Fibroblast of skin of scalp (primary cell): ENCODE measurements at places on chromosomes 5 and 9.

GRCh38 chr9:87237336-87237735, 260.3 kb upstream of the DAPK1 start:
- peak; percentile 71 for DNase-seq

GRCh38 chr9:89961616-89962341, 357.0 kb downstream of the GADD45G start:
- peak; percentile 70 for DNase-seq

DNA sequence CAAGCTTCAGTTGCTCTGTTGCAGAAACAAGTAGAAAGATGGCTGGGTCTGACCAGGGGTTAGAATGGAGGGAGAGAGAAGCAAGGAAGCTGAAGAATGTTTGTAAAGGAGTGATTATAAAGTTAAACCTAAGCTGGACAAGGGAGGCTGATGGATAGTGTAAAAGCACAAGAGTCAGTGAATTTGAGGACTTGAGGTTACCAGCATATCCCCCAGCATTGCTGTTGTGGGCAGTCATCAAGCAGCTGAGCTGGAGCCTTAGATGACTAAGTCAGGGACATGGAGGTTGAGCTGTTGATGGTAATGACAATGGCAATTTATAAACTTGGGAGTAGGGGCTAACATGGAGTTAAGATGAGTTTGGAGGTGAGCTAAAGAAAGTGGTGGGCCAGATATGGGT, 131.5 kb downstream of the ERCC6L2 start:
- peak; percentile 36 for DNase-seq

- DNase-seq = no peak
These were observed 61.4 kb downstream of the SLC1A3 start for GRCh38 chr5:36667824-36668223.

- DNase-seq = no peak
These were observed 58.9 kb upstream of the RXRA start for GRCh38 chr9:134267305-134267880.

DNA sequence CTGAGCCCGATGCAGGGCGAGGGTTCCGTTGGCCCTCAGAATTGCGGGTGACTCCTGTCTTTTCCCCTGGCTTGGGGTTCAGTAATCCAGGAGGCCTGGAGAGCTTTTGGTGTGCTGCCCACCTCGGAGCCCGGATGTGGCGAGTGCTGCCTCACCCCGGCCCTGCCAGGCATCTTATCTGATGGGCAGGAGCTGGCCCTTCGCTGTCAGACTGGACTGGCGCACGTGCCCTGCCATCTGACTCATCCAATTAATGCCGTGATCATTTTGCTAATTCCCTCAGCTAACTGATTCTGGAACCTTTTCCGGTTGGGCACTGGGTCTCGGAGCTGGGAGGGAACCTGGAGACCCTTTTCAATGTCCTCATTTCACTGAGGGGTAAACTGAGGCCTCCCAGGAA, 34.6 kb downstream of the RXRA start:
- DNase-seq = no peak

- no peak for DNase-seq
These were observed 12.7 kb downstream of the PRRT1B start for GRCh38 chr9:131557855-131558548.

GRCh38 chr9:80030801-80031200, 459.0 kb downstream of the TLE4 start:
- DNase-seq = peak; percentile 70

DNA sequence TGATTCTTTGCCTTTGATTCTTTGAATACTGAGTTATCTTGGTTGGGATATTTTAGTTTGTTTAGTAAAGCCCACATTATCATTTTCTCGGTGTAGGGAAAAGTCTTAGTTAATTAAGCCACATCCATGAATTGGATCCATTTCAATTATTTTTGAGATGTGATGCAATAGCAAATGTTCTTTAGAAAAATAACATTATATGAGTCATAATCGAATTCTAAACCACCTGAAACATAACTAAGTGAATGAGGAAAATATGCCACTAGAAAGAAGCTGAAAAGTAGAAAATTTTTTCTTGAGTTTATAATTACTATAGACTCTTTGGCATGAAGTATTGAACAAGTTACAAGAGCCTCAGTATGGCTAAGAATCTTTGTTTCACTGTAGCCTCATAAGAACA, 17.5 kb upstream of the CCDC192 start:
- no peak for DNase-seq

- DNase-seq = no peak
These were observed 33.3 kb downstream of the RICTOR start for GRCh38 chr5:39040875-39041274.

- no peak for DNase-seq
These were observed 6.9 kb downstream of the NR4A3 start for GRCh38 chr9:99828417-99829176.

GRCh38 chr9:112623198-112623597, 94.7 kb downstream of the INIP start:
- DNase-seq = no peak

DNA sequence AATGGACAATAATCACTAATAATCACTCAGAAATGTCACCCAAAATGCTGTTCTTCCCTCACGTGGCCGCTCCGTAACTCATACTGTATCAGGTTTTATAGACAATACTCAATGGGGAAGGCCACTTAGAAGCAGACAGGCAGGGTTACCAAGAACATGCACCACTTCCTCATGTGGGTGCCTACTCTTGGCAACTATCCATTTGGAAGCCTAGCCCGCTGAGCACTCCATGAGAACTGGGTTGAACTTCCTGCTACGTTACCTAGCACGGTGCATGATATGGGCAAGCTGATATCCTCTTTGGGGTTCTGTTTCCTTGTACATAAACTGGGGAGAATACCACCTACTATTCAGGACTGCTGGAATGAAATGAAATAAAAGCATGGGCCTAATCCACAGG, 14.3 kb downstream of the DAP start:
- DNase-seq = no peak

DNA sequence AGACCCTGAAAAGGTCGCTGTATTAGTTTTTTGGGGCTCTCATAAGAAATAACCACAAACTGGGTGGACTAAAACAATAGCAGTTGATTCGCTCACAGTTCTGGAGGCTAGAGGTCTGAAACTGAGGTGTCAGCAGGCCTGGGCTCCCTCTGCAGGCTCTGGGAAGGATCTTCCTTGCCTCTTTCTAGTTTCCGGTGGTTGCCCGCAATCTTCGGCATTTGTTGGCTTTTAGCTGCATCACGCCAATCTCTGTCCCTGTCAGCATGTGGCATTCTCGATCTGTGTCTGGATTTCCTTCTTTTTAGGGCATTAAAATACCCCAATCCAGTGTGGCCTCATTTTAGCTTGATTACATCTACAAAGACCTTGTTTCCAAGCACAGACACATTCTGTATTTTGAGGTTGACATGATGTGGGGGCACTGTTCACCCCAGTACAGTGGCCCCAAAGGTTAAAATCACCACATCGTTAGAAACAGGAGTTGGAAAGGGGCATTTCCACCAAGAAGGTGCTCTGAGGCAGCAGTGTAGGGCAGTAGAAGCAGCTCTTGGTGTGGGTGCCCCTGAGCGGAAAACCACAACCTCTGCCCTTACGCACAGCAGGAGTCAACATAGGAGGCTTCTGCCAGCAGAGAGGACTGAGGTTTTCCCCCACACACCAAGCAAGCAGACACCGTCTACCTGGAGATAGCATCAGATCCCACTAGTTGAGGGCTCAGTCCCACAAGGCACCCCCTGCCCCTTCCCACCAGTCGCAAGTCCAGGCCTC, 13.5 kb downstream of the ZNF79 start:
- no peak for DNase-seq

GRCh38 chr5:80237243-80237642, 18.6 kb downstream of the SERINC5 start:
- DNase-seq = no peak

DNA sequence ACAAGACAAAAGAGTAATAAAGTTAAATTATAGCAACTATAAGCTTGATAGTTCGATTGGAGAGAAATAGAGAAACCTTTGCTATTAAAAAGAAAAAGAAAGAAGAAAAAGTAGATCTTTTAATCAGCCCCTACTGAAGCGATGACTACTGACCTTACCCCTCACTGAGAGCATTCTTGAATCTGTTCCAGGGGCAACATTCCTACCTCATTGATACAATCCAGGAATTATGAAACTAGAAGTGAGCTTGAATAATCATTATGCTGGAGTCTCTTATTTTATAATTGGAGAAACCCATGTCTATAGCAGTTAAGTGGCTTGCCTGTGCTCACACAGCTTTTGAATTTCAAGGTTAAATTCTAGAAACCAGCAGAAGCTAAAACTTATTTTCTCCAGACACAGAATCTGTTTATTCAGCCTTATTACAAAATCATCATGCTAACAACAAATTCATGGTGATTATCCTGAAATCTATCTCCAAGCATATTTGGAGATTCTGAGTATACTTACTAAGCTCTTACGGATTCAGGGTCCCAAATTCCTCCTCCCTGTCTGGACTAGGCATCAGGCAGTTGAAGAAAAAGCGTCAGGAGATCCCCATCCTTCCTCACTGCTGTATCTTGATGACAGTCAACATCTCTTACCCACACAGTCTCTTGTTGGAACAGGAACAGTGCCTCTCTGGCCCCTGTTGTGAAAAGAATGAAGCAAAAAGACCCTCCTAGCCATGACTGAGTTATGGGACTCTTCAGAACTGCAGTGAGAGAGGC, 547.6 kb upstream of the WWC1 start:
- DNase-seq = peak; percentile 95

DNA sequence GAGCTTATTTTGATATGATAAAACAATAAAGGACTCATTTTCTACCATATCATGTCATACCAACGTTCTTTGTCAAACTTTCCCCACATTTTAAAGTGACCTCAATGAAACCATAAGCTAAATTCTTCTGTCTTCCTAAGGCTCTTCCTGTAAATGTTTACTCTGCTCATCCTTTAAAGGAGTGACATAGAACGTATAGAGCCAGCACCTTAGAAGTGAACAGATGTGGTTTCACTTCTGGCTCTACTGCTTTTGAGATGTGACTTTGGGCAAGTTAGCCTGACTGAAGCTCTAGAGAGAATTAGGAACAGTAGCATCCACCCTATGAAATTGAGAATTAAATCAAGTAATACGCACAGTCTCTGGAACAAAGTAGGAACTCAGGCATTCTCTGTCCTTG, 24.1 kb downstream of the SAR1B start:
- no peak for DNase-seq

GRCh38 chr9:100108559-100108958, 9.5 kb downstream of the INVS start:
- DNase-seq = no peak
